ENCODE measurements at places on chromosomes 2 and 18. TPM values are rescaled to one million over a fixed set of nuclear protein-coding genes. Genes with fewer than 3 reads are reported as not detected.

DNA sequence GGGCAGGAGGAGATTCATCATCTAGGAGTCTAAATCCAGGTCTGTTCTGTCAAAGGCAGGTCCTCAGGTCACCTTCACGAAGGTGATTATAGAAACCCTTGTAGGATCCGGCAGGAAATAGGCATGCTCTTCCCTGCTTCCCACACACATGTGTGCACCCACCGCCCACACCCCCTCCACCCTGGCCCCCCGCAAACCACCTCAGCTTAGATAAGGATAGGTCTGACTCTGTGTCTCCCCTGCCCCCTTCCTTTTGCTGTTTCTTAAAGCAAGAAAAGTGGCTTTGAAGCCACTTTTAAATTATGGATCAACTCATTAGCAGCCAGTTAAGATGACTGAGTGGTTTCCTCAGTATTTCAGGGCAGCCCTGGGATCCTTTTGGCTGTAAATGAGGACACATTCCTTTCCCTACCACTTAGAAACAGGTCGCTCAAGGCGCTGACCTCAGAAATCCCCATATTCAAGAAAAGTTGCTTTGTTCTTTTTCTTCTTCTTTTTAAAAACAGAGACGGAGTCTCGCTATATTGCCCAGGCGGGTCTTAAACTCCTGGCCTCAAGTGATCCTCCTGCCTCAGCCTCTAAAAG is 14.5 kb upstream of the CIB4 start:
- no peak for DNase-seq

IL1R2 gene
- 11.2 TPM for polyA plus RNA-seq

GRCh38 chr2:186445506-186445905 is 40.6 kb upstream of the ZC3H15 start:
- no peak for DNase-seq

- DNase-seq: no peak
Observed at GRCh38 chr2:111994042-111994441, 61.0 kb upstream of the TMEM87B start.

Data from kidney (tissue), 22 donors.